Kidney (tissue), 22 donors: ENCODE measurements at places on chromosomes 11 and 22. TPM values are rescaled to one million over a fixed set of nuclear protein-coding genes. Genes with fewer than 3 reads are reported as not detected.

RIMBP3C gene
- 0.22 TPM for total RNA-seq

MAJIN gene
- total RNA-seq = not detected

DDTL gene
- total RNA-seq = 5.6 TPM

OR8D1 gene
- not detected for total RNA-seq

PHLDA2 gene
- 19.7 TPM for total RNA-seq

TMA7B gene
- 0.63 TPM for total RNA-seq

- no peak for DNase-seq
These were observed 12.6 kb downstream of the IGF2 start for GRCh38 chr11:2126520-2127085.

DNA sequence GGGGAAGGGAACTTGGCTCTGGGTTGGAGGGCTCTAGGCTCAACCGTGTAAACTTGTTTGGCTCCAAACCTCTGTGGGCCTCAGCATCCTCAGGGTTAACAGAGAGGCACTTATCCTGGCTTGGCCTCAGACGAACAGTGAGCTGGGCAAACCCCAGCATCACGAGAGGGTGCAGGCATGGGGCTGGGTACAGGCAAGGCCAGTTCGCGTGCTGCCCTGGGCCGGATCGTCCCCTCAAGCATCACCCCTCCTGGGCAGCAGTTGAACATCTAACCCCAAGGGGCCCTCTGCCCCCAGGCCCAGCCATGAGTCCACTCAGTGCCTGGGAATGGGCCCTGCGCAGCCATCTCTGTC, 1.9 kb downstream of the EHBP1L1 start:
- DNase-seq = no peak

DNA sequence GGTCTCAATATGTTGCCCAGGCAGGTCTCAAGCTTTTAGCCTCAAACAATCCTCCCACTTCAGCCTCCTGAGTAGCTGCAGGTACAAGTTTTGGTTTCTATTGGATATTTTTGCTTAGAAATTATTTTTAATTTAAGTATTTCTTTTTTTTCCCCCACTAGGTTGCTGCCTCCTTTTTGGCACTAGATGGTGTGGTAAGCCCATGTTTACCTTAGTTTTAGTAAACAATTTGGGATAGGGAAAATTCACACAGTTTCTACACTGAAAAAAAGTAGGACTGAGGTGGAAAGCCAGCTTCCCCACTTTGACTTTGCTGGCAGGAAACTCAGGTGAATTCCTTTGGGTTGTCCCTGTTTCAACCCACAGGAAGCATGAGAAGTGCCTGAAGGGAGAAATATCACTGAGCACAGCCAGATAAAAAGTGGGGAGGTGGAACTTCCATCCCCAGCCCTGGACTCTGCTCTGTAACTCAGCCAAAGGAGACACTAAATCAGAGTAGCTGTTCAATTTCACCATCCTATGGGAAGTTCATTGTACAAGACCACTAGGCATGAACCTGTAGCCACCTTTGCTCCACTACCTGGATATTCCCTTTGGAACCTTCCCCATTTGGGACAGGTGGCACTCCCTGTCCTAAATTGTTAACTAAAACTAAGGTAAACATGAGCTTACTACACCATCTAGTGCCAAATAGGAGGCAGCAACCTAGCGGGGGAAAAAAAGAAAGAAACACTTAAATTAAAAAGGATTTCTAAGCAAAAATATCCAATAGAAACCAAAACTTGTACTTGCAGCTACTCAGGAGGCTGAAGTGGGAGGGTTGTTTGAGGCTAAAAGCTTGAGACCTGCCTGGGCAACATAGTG, 154.4 kb upstream of the FAT3 start:
- DNase-seq = no peak

GRCh38 chr11:1693327-1694063, 3.5 kb upstream of the KRTAP5-6 start:
- DNase-seq = peak; percentile 90

GRCh38 chr11:72452495-72452894, 18.2 kb upstream of the CLPB start:
- no peak for DNase-seq

DNA sequence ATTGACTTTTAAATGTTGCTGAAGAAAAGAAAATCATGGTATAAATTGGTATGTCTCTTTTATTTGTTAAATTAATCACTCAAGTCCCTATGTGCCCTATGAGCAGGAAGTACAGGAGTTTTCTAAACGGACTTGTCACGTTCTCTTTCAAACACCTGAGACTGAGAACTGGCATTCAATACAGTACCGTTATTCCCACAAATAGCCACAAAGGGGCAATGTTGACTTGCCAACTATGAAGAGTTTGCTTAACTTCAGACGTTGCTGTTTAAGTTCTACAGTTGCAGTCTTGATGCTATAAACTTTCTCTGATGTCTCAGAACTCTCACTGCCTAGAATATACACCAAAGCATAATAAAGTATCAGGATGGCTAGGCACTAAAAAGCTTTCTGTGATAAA, 7.6 kb downstream of the OR56A1 start:
- peak; percentile 52 for DNase-seq

DNA sequence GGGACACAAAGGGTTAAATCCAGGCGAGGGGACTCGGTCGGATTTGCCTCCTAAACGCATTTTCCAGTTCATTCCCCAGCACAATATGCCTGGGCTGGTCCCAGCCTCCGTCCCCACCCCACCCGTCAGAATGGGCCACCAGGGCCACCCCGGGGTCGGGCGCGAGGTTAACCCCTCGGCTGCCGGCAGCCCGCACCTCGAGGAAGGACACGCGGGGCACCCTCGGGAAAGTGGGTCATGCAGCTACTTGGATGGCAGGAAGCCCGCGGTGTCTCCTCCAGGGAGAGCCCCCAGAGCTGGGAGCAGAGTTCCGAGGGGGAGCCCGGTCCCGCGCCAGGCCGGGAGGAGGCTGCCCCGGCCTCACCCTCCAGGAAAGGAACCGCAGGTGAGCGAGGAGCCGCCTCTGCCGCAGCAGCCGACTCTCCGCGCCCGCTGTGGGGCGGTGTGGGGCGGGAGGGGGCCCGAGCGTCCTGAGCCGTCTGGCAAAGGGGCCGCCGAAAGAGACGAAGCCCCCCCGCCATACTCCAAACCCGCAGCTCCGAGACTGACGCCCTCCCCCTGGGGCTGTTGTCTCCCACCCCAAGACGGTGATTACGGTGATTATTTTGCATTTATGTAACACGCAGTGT, 1.4 kb downstream of the NECTIN1 start:
- DNase-seq = no peak

- no peak for DNase-seq
These were observed 12.3 kb upstream of the ARAP1 start for GRCh38 chr11:72764503-72764902.

DNA sequence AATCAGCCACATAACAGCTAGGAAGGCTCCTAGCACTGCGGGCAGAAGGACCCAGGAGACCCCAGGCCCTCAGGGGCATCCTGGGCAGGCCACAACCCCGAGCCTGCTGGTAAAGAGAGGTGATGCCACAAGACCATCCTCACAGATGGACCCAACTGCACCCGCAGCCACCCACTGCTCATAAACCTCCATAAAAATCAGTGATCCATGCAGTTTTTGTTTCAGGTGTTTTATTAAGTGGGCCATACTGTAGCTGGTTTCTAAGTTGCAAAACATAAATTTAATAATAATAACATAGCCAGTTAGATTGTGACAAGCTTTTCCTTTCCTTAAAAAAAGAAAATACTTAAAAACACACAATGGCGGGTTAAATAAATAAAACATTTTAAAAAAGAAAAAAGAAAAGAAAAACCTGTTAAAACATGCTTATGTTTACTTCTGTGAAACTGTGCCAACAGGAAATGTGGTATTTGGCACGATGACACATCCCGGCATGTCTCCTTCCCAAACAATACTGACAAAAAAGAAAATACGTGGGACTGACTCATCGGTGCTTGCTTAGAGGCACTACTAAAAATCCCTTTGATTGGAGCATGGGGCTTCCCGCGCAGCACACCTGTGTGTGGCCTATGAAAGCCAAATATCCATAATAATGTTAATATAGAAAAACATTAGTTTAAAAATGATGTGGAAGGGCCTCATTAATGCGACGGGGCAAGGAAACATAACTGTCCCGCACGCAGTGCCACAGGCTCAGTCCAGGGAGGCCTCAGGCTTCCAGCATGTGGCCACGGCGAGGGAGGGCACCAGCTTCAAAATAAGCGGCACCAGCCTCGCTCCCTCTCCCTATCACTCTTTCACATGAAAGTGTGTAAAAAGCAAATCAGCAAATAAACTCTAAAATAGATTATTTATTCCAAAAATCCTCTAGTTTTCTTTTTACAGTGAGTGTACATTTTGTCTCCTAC, 47.5 kb upstream of the SCUBE2 start:
- no peak for DNase-seq

- no peak for DNase-seq
These were observed 106.1 kb downstream of the ZBTB16 start for GRCh38 chr11:114165326-114166230.

DNA sequence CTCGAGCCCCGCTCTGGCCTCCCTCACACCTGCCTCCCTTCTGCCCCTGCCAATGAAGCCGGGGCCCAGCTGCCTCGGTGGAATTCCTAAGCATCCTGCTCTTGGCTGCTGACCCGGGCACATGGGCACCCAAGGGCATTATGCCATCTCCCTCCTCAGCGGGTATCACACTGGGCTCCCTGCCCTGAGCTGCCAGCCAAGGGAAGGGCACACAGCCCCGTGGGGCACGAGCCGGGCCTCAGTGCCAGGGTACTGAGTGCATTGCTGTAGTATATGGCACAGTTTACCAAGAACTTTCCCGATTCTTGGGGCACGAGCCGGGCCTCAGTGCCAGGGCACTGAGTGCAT, 43.8 kb upstream of the JAM3 start:
- DNase-seq = no peak

- no peak for DNase-seq
These were observed 21.2 kb upstream of the CCDC34 start for GRCh38 chr11:27384227-27384626.

DNA sequence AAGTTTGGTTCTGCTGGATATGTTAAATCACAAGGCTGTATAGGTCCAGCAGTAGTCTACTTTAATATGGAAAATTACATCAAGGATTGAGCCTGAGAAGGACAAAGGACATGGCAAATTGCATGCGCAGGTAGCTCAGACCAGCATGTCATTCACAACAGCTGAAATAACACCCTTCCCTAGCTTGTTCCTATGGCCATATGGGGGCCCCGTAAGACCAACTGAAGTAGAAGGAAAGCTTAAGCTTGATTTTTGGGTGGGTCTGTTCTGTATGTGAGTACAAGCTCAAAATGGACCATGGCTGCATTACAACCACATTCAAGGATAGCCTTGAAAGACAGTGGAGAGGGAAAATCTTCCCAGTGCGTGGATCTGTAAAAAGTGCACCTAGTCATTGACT, 20.6 kb upstream of the PDE3B start:
- no peak for DNase-seq

DNA sequence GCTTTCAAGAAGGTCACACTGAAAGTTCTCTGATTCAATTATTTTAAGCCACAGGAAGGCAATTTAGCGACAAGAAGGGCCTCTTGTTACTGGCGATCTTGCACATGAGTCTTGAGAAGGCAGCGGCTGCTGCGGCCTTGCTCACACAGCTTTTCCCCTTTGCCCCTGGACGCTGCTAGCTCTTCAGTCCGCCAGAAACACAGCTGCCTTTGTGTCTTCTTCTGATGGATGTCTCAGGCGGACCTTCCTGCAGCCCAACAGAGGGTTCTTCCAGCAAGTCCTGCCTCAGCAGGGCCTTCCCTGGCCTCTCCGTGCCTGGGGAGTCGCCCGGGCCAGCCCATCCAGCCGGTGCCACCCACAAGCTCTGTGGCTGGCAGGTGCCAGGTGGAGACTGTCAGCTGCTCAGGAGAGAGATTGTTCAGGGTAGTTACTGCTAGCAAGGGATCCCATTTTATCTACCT, 59.4 kb downstream of the PKNOX2 start:
- peak; percentile 45 for DNase-seq

DNA sequence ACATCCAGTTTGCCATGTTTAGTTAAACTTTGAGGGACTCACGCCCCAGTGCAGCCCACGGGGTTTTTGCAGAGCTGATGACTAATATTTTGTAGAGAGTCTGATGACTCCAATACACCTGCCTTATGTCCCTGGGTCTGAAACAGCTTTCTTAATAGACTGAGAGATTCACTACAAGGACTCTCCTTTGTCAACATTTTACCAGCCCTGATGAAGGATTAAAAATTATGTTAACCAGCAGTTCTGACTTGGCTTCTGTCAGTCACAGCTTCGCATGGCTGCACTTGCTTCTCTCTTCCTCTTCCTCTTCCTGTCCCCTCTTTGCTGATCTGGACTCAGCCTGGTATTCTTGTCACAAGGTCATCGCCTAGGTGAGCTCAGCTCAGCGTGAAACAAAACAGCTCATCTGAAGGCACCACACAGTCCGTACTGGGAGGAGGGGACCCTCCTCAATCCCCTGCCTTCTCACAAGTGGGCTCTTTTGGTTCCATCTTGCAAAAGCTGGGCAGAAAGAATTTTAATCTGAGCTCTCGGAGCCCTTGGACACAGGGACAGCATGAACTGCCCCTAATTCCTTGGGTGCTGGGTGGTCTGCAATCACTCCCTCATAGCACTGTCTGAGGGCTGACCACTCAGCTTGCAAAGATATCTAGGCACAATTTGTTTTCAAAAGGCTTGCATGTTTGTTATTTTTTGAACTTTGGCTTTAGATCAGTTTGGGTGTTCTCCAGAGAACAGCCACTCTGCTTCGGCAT, 38.1 kb upstream of the POU2AF1 start:
- peak; percentile 57 for DNase-seq

- DNase-seq = no peak
These were observed 163.9 kb downstream of the TRIM29 start for GRCh38 chr11:119974051-119974450.

DNA sequence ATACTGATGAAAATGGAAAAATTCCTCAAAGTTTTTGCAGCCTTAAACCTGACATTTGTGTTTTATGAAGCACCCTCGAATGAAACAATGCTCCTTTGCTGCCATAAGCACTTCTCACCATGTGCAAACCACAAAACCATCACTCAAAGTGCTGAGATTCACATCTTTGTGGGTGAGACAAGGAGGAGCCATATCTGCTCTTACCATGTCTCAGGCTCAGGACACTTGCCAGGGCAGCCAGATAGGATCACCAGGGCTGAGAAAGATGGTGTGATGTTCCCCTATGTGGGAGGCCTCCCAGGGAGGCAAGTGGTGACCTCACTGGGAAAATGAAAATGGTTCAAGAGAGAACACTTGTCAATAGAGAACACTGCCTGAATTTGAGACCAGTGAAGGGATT, 120.4 kb downstream of the CCDC34 start:
- DNase-seq = no peak

GRCh38 chr11:67085617-67086016, 29.0 kb downstream of the RHOD start:
- DNase-seq = no peak

- no peak for DNase-seq
These were observed 55.4 kb downstream of the ST14 start for GRCh38 chr11:130214861-130215530.

GRCh38 chr11:65432100-65432650, 9.6 kb downstream of the NEAT1 start:
- no peak for DNase-seq

GRCh38 chr11:69641681-69642548, 959 bp downstream of the CCND1 start:
- DNase-seq = no peak

DNA sequence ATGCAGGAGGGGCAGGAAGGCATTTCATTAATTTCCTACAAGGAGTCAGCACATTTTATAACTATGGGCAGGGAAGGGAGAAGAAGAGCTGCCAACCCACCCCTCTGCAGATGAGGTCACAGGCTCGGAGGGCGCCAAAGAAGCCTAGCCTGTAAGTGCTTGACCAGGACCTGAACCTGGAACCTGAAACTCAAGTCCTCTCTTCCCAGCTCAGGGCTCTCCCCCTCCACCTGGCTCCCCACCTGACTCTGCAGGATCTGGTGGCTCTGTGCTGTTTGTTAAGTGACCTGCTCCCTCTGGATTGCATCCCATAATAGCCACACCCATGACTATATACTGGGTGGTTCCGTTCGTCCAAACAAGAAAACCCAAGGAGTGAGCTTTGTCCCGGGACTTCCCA, 27.3 kb downstream of the SCGB1A1 start:
- DNase-seq = no peak
